ENCODE measurements at places on chromosomes 12 and 14.

- no peak for DNase-seq
Measured at GRCh38 chr12:64889434-64890216, 65.2 kb downstream of the TBC1D30 start.

DNA sequence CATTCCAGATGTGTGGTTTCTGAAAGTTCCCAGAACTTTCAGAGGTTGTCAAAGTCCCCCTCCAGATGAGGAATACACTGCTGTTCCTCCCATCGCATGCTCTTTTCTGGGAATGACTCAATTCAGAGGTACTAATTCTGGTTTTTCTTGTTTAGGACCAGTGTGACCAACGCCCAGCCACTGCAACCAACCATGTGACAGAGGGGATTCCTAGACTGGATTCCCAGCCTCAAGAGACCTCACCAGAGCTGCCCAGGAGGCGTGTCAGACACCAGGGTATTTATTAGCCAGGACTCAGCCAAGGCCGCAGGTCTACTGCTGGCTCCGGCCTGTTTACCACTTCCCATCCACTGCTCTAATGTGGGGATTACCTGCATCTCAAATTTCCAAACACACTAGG lies 24.2 kb downstream of the TRAFD1 start:
- DNase-seq = no peak

DNA sequence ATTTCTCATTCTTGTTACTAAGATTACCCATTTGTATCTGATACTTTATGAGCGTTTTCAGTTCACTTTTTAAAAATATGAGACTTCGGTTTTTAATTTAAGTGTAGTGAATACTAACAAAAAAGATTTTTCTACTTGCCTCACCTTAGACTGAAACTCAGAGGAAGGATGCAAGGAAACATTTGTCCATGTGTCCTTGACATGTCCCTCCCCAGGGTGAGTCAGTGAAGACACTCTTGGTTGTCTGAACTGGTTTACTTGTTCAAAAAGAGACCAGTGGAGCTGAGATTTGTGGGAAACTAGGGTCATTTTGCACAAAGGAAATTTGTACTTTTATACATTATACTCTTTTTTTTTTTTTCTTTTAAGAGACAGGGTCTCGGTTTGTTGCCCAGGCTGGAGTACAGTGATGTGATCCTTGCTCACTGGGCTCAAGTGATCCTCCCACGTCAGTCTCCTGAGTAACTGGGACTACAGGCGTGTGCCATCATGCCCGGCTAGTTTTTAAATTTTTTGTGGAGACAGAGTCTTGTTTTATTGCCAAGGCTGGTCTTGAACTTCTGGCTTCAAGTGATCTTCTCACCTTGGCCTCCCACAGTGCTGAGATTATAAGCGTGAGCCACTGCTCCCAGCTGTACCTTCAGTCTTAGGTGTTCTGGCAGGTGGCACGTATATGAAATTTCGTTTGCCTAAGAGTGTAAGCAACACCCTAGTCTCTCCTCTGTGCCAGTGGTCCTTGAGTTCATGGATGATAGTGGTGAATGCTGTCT lies 56.7 kb downstream of the PPFIBP1 start:
- DNase-seq = no peak

- no peak for DNase-seq
Measured at GRCh38 chr12:132788375-132789098, 26.9 kb upstream of the ANKLE2 start.

DNA sequence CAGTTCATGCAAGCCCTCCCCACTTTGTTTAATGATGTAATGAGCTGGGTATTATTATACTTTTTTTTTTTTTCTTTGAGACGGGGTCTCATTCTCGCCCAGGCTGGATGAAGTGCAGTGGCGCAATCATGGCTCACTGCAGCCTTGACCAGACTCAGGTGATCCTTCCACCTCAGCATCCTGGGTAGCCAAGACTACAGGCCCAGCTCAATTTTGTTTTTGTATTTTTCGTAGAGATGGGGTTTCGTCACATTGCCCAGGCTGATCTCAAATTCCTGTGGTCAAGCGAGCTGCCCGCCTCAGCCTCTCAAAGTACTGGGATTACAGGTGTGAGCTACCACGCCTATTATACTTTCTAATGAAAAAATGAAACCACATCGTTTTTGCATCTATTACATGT lies 4.5 kb upstream of the DCAF11 start:
- no peak for DNase-seq

GRCh38 chr12:117255386-117255785 lies 65.1 kb upstream of the FBXO21 start:
- no peak for DNase-seq

DNA sequence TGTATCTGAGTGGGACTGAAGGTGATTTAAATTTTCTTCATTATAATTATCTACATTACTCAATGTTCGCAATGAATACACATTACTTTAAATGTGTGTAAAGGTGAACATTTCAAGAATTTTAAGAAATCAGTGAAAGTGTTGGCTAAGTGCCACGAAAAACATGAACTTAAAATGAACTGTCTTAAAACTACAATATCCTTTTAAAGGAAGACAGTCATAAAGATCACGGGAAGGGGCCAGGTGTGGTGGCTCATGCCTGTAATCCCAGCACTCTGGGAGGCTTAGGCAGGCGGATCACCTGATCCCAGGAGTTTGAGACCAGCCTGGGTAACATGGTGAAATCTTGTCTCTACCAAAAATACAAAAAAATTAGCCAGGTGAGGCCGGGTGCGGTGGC lies 11.2 kb downstream of the MOK start:
- DNase-seq = no peak

- no peak for DNase-seq
Measured at GRCh38 chr12:114918535-114919233, 234.7 kb upstream of the TBX3 start.

GRCh38 chr12:45622210-45622937 lies 107.1 kb upstream of the ARID2 start:
- DNase-seq = no peak

DNA sequence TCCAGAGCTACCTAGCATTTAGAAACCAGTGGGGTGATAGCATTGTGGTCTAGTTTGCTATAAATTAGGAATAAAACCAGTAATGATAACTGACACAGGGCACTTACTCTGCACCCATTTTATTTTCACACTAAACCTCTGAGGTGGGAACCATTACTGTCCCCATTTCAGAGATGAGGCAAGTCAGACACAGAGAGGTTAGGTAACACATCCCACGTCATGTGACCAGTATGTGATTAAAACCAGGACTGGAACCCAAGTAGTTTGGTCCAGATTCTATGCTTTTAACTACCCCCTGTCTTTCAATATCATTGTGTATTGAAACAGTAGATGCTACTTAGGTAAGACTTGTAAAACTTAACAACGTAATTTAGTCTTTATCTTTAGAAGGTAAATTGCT lies 110.2 kb downstream of the PLXNC1 start:
- DNase-seq = peak; percentile 51

- no peak for DNase-seq
Measured at GRCh38 chr14:69038455-69039287, 59.6 kb upstream of the ACTN1 start.

DNA sequence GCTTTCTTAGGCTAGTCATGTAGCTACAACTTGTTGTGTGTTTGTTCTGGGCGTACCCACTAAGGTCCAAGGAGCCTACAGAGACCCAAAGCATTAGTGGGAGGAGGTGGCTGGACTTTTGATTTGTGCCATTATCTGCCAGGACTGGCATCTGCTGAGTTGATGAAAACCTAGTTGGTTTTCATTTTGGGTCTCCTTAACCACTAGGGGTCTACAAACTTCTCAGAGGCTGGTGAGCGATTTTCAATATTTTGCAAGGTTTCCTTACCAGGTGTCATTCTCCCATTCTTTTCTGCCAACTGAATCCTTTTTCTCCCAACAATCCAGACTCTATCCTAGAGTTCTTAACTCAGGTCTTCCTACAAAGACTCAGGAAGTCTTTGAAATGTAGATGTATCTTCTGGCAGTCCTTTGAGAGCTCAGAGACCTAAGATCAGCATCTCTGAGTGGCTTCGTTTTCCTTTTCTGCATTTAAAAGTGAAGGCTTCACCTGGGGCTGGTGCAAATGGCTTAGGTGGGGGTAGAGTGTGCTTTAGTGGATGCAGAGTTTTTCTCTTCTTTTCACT lies 150.0 kb upstream of the RMST start:
- DNase-seq = no peak

DNA sequence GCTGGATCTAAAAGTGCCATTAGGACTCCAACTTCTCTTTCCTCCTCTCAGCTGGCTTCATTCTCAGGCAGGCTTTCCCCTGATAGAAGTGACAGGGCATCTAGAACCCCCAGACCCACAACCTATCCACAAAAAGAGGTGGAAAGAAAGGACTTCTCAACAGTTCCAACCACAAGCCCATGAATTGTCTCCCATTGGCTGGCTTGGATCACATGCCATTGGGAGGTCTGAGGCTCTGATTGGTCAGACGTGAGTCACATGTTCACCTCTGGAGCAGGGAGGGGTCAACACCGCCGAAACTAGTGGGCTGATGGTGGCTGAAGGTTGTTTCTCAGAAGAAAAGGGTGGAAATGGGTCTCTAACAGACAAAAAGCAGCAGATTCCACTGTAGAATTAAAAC lies 47.2 kb downstream of the DRAM1 start:
- no peak for DNase-seq

DNA sequence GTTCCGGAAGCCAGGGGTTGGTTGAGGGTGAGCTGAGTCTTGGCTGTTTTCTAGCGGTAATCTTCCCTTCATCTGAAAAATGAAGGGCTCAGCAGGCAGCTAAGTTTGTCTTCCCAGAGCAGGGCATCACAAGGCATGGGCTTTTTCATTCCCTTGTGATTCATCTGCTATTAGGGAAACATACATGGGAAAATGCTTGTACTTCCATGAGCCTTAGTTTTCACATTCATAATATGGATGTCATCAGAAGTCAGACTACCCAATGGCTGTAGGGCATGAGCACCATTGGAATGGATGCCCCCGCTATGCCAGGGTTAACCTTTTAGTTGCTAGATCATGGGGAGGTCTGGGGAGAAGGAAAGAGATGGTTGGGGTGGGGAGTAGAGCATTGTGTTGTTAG lies 18.7 kb downstream of the HELB start:
- DNase-seq = no peak

DNA sequence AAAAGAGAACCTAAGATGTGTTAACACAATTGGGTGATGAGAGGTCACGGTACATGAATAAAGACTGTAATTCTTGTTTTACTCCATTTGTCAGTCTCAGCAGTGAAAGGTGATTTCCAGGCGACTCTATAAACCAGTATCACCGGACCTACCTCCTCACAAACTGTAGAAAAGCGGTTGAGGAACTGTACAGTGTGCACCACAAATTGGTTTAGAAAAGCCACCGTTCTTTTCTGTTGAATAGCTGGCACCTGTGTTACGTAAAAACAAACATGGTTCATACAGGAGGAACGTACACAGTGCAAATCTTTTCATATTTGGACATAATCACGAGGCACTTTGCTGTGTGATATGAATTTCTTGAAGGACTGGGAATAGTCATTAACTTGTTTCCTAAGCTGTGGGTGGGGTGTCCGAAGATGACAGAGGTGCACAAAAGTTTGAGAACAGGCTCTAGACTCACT lies 663 bp downstream of the WASHC3 start:
- peak; percentile 44 for DNase-seq

DNA sequence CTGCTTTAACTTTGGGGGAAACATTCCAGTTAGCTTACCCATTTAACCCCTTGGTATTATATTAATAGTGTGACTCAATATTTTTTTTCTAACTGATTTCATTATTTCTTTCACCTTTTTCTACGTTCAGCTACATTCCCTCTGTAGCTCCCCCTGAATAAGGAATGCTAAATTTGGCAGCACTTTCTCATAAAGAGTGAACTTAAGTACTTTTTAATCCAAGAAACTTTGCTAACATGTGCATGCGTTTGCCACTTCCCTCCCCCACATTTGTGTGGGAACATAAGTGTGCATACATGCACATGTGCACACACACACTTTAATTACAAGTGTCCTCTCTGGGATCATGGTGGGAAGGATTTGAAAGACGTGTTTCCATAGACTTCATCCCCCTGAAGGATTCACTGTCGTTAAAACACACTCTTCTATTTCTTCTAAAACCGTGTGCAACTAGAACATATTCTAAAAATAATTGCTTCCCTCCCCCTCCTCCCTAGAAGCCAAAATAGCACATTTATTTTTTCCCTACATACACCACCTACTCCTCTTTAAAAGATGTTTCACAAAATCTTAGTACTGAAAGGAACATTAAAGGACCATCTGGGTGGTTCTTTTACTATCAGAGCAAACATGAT lies 142.6 kb downstream of the PPM1H start:
- no peak for DNase-seq

DNA sequence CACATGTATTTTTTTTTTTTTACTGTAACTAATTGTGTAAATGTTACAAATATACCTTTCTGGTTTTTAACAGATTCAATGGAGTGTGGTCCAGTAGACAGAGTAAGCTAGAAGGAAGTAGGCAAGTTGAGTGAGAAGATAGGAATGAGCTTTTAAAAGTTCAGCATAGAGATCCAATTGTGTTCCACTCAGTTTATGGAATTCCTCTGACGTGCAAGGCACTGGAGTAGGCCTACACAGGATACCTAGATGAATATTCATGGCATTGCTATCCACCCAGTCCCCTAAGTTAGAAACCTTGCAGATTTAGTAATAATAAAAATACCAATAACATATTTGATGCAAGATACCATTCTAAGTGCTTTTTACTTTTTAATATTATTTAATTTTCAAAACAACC lies 225.6 kb upstream of the ARID2 start:
- no peak for DNase-seq

GRCh38 chr12:123410041-123410412 lies 26.1 kb downstream of the KMT5A start:
- DNase-seq = no peak

DNA sequence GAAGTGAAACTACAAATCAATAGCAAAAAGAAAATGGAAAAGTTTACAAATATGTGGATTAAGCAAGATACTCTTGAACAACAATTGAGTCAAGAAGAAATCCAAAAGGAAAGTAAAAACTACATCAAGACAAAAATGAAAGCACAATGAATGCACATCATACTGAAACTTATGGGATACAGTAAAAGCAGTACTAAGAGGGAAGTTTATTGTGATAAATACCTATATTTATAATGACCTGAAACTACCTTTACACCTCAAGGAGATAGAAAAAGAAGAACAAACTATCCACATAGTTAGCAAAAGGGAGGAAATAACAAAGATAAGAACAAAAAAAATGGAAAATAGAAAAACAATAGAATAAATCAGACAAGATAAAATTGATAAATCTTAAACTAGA lies 375.0 kb downstream of the TRHDE start:
- DNase-seq = no peak

GRCh38 chr14:40623643-40624042 lies 983.0 kb upstream of the LRFN5 start:
- DNase-seq = no peak

DNA sequence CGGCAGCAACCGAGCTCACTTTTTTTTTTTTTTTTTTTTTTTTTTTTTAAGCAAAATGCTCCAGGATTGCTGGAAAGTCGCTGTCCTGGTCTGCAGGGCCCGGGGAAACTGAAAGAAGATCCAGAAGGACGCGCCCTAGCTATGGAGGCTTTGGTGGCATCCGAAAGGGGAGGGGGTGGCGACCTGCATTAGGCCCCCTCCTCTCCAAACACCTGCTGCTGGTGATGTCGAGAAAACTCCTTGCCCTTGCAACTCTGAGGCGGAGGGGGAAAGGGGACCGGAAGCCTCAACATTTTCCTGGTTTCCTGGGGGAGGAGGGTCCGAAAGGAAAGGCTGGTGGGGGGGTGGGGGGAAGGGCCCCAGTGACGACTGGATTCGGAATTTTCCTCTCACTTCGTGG lies 421.1 kb downstream of the VRK1 start:
- DNase-seq = no peak

Measured in GM06990 (cell line).